CD4-positive, alpha-beta T cell treated with Interleukin-4 for 1 hour (primary cell): ENCODE measurements at places on chromosomes 11 and 22.

GRCh38 chr11:77425346-77425745 is 48.5 kb downstream of the PAK1 start:
- no peak for DNase-seq

DNA sequence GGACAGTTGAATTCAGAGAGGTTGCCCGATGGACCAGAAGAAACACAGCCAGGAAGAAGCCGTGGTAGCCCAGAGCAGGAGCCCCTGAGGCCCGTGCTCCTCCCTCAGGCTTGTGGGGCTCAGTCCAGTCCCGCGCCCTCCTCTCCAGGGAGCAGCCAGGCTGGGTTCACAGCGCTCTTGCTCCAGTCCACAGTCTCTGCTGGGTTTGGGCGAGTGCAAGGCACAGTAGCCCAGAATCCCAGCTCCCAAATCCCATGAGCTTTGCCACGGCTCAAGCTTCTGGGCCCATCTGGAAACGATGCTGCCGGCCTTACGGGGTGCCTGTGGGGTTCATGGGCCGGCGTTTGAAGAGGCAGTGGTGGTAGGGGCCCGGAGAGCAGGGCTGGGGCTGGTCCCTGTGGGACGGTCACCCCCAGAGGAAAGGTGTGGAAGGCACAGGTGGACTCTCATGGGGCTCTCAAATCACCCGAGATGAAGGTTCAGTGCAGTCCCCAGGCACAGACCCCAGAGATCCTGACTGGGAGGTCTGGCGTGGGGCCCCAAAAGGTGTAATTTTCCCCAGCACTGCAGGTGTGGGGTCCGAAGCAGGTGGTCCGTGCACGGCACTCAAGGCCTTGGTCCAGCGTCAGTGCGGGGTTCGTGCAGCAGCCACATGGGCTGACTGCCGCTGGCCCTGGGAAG is 30.6 kb upstream of the ATXN10 start:
- DNase-seq = no peak

DNA sequence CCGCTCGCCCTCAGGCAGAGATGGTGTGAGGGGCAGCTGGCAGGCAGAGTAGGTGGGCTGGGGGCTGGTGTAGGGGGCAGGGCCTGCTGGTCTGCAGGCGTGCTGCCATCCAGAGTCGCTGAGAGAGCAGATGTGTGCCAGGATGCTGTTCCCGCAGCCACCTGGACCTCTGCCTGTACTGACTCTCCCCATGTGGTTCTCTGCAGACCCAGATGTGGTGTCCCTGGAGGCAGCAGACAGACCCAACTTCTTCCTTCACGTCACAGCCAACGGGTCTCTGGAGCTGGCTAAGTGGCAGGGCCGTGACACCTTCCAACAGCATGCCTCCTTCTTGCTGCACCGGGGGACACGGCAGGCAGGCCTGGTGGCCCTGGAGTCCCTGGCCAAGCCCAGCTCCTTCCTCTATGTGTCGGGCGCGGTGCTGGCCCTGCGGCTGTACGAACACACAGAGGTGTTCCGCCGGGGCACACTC is 58.6 kb downstream of the OTOG start:
- no peak for DNase-seq

DNA sequence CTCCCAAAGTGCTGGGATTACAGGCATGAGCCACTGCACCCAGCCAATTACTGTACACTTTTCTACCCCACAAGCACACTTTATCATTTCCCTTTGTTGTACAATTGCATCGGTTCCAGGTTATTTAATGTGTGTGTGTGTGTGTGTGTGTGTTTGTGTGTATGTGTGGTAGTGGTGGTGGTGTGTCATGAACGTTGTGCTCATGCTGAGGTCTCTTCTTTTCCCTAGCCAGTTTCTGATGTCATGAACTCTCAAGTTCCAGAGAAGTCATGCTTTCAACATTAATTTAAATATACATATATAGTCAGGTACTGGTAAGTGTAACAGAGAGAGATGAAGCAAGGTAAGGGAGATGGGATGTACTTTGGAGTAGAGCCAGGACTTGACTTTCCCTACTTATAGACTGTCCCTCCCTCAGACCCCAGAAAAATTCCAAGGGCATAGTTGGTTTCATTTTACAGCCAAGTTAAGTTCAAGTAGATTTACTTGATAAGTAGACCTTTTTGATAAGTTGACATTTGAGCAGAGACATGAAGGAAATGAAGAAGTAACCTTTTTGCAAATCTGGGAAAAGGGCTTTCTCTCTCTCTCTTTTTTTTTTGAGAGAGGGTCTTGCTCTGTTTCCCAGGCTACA is 42.7 kb downstream of the WEE1 start:
- no peak for DNase-seq
